ENCODE measurements at places on chromosomes 16 and 17.

DNA sequence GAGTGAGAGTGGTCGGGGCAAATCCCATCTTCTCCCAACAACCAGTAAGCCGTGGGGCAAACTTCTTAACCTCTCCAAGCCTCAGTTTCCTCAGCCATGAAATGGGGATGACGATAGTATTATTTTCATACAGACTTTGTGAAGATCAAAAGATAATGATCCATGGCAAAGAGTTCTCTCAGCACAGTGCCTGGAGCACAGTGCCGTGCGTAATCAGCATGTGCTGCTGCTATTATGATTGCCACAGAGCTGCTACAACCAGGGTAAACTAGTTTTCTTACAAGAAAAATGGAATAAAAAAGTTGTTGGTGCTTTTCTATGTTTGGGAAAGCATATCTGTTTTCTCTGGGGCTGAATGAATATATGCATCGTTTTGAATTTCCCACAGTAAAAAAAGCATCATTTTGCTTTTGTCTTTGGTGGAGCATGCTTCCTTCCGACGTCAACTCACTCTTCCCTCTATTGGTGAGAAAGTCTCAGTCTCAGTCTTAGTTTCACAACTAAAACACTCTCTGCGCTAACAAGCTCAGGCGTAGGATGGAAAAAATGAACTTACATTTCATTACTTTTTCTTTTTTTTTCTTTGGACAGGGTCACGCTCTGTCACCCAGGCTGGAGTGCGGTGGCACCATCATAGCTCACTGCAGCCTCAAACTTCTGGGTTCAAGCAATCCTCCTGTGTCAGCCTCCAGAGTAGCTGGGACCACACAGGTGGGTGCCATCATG, 37.2 kb downstream of the CDK5R1 start:
- no peak for DNase-seq

GRCh38 chr16:5065813-5066212, at the start of gene C16orf89:
Gene C16orf89 (minus strand): TSS chr16:5065956. CDS start chr16:5065908, 48 bp downstream.
- peak; percentile 41 for DNase-seq

DNA sequence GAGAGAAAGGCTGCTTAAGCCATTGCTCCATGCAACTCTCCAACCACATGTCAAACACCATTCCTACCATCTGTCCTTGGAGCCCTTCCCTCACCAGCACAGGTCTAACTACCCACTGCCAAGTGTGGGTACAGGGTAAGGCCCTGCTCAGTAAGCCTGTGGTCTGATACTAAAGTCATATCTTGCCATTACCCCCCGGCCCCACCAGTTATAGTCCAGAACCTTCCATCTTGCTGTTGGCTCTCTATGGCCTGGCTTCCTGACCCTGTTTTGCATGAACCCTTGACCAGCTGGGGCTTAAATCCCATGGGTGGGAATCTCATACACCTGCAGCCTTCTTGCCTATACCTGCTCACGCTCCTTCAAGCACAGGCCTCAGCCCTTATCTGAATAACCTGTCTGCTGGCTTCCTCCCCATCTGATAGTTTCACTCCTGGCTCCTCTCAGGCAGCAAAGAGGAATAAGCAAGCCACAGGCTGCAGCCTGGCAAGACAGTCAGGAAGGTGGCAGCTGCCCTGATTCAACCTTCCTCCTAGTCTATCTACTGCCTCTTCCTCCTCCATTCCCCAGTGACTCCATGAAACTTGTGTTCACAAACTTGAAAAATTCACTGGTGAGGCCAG, 64.1 kb downstream of the ZFHX3 start:
- no peak for DNase-seq

DNA sequence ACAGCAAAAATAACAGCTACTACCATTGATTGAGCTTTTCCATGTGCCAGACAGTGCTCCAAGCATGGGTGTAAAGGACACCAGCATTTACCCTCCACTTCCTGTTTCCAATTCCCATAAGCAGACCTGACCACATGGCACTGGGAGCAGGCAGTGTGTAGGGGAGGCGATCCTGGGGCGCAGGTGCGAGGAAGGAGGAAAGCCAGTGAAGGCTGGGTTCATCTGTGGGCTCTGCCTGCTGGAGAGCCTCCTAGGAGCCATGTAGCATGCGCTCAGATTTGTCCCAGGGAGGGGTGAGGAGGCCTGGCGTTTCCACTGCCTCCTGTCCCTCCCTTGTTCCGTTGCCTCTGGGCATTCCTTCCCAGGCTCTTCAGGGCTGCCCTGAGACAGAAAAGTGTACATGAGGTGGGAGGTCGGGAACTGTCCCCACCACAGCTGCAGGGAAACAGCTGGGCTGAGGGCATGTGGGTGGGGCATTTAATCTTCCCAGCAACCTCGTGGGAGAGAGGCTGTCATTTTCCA, 56.6 kb downstream of the SNX20 start:
- no peak for DNase-seq

GRCh38 chr16:81863630-81864352, 84.7 kb downstream of the PLCG2 start:
- no peak for DNase-seq

Measured in pons (tissue), 1 donor.